ENCODE measurements at places on chromosomes 11 and 22. TPM values are rescaled to one million over a fixed set of nuclear protein-coding genes. Genes with fewer than 3 reads are reported as not detected.

Gene CCDC116
- 0.24 TPM for polyA plus RNA-seq

- no peak for DNase-seq
These were observed 818 bp upstream of the C1QTNF4 start for GRCh38 chr11:47595029-47595428.

GRCh38 chr11:76782531-76783293 lies 444 bp upstream of the TSKU start:
- peak; percentile 95 for DNase-seq

DNA sequence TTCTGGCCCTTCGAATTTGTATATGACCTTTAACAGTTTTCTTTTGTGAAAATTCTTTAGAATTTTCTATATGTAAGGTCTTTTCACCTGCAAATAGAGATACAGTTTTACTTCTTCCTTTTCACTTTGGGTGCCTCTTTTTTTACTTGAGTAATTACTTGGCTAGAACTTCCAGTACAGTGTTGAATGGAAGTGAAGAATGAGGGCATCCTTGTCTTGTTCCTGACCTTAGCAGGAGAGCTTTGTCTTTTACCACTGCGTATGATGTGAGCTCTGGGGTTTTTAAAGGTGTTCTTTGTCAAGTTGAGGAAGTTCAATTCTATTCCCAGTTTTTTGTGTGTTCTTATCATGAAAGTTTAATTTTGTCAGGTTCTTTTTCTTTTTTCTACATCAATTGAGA lies 21.6 kb downstream of the ZFP91 start:
- DNase-seq: no peak

Gene FAM227A
- polyA plus RNA-seq: 2.1 TPM

DNA sequence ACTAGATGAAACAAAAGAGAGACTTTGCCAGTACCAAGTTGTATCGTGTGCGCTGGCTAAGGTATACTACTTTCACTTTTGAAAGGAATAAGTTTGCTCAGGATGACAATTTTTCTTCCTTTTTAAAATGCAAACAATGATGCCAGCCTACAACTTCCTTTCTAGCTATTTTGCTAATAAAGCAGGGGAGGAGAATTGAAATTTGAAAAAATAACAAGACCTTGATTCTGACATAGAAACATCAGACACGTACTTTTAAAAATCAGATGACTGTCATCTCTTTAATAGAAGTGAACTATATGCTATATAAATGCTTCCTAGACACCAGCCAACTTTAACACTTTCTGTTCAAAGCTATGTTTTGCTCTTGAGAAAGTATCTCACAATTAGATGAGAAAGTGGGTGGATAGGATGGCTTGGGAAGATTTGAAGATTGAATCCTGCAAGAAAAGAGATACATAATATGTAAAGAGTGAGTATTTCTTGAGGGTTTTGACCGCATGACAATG lies 41.7 kb upstream of the BLID start:
- no peak for DNase-seq

Measured in brain (organoid and tissue), 16 donors.